Neural progenitor cell (in vitro differentiated cells): ENCODE measurements at places on chromosomes 11 and 22. TPM values are rescaled to one million over a fixed set of nuclear protein-coding genes. Genes with fewer than 3 reads are reported as not detected.

The ANKK1 gene
- 0.22 TPM in 1 of 2 replicates, not detected in the other for total RNA-seq

The FANCF gene
- total RNA-seq: 21.9 and 24.3 TPM in 2 replicates

The ESAM gene
- total RNA-seq: 0.26 and 0.81 TPM in 2 replicates

The NCR3LG1 gene
- total RNA-seq: 0.39 and 0.74 TPM in 2 replicates

The SLC22A12 gene
- not detected in 2 replicates for total RNA-seq

The PPP2R5B gene
- 5.7 and 11.3 TPM in 2 replicates for total RNA-seq

DNA sequence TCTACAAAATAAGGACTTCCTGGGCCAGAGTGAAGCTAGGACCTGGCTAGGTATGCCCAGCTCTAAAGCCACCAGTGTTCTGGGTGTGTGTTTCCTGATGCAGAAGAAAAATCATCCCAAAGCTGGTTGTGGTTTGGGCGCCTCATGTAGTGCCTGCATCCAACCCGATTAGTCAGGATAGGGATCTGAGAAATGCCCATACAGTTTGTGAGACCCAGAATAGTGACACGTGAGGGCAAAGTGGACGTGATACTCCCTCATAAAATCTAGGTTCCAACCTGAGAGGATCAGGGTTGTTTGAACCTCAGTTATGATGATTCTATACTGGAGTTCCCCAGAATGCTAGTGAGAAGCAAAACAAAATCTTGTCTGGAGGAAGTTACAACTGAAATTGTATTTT lies 238.4 kb downstream of the TBC1D22A start:
- no peaks in the 10 kb centered on the region for H3K36me3 ChIP-seq
- H3K4me1 ChIP-seq: no peaks in the 10 kb centered on the region

DNA sequence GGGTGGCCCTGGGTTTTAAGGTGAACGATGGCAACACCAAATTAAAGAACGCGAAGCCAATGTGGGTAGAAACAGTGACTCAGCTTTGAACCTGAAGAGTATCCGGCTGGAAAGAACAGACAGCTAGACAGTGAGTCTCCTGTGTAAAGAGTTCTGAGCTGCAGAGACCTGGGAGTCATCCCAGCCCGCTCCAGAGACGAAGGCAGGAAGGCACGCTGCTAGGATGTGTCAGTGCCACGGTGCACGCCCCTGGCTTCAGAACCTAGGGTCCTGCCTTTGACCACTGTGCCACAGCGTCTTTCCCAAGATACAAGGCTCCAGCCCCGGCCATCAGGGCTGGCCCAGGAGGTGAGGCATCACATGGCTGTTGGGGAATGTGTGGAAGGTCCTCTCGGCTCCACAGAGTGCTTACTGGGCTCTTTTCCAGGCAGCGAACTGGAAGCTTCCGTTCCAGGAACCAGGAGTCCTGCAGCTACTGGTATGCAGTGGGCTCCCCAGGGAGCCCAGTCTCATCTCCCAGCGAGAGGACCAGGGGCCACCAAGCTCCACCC lies 29.9 kb downstream of the LRFN4 start:
- H3K4me3 ChIP-seq: no peak overlapping the region
- peaks cover 27% of the 10 kb centered on the region for H3K4me1 ChIP-seq
- no peak for DNase-seq
- no peaks in the 10 kb centered on the region for H3K27me3 ChIP-seq
- no peaks in the 10 kb centered on the region for H3K36me3 ChIP-seq

- H3K4me1 ChIP-seq: peaks cover 6% of the 10 kb centered on the region
- no peaks in the 10 kb centered on the region for H3K36me3 ChIP-seq
- H3K27ac ChIP-seq: no peak overlapping the region
- H3K4me3 ChIP-seq: no peak overlapping the region
- H3K27me3 ChIP-seq: no peaks in the 10 kb centered on the region
- DNase-seq: no peak
These were observed 90.6 kb downstream of the MPPED1 start for GRCh38 chr22:43502306-43502874.

DNA sequence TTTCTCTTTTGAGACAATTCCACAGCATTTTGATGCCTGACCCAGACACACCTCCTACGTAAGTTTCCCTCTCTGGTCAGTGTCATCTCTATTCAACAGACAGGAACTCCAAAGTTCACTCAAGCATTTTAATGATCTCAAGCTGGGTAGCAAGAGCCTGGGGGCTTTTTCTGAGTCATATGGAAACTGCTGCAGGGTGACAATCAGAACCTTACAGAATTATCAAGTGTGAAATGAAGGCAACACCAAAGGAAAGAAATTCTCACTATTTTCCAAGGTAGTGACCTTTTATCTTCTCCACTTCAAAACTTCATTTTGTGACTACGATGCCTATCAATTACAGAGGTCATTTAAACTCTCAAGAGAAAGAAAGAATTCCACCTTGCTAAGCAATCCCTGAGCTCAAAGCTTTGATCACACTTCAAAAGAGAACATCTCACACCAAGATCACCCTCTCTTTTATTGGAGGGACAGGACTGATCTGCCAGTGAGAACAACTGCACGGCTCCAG lies 229.0 kb upstream of the ZC3H12C start:
- DNase-seq: no peak
- no peaks in the 10 kb centered on the region for H3K36me3 ChIP-seq
- H3K4me1 ChIP-seq: peaks cover 6% of the 10 kb centered on the region
- no peak overlapping the region for H3K27ac ChIP-seq

GRCh38 chr22:37627121-37627520 lies 12.3 kb upstream of the SH3BP1 start:
- H3K27me3 ChIP-seq: no peaks in the 10 kb centered on the region
- H3K4me1 ChIP-seq: peaks cover 4% of the 10 kb centered on the region
- H3K27ac ChIP-seq: no peak overlapping the region
- DNase-seq: no peak
- no peaks in the 10 kb centered on the region for H3K36me3 ChIP-seq

- DNase-seq: peak; percentile 9
- H3K27me3 ChIP-seq: no peaks in the 10 kb centered on the region
- no peak overlapping the region for H3K27ac ChIP-seq
- H3K4me1 ChIP-seq: no peaks in the 10 kb centered on the region
These were observed 26.7 kb downstream of the ANKRD42 start for GRCh38 chr11:83220260-83220659.

GRCh38 chr11:120063686-120064340 lies 74.1 kb downstream of the TRIM29 start:
- H3K4me3 ChIP-seq: no peak overlapping the region
- no peak overlapping the region for H3K27ac ChIP-seq
- no peaks in the 10 kb centered on the region for H3K27me3 ChIP-seq
- H3K4me1 ChIP-seq: peaks cover 41% of the 10 kb centered on the region

- DNase-seq: no peak
- H3K36me3 ChIP-seq: no peaks in the 10 kb centered on the region
- H3K27ac ChIP-seq: peak overlapping the region; percentile 34
- peak overlapping the region; percentile 63 for H3K4me3 ChIP-seq
These were observed 1.3 kb upstream of the SLC3A2 start for GRCh38 chr11:62879235-62879978.

DNA sequence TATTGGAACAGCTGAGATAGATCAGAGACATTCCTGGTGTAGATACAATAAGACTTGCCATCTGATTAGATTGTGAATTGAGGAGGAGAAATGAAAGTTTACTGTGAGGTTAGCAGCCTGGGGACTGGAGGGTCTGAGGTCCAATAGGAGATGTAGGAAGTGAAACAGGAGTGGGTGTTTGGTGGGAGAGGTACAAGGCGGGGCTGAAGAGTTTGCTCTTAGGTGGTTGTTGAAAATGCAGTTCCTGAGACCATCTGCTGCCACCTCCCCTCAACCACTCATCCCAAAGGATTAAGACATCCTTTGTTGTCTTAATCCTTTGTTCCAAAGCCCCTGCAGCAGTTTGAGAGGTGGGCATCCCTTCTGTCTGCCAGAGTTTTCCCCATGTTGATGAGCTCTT lies 14.8 kb downstream of the PIWIL4 start:
- H3K27ac ChIP-seq: no peak overlapping the region
- no peaks in the 10 kb centered on the region for H3K36me3 ChIP-seq
- H3K27me3 ChIP-seq: no peaks in the 10 kb centered on the region

- no peaks in the 10 kb centered on the region for H3K27me3 ChIP-seq
- H3K4me3 ChIP-seq: no peak overlapping the region
- DNase-seq: no peak
- H3K27ac ChIP-seq: no peak overlapping the region
- H3K4me1 ChIP-seq: no peaks in the 10 kb centered on the region
These were observed 5.2 kb downstream of the CRTAM start for GRCh38 chr11:122843281-122844141.
